ENCODE measurements at places on chromosomes 5 and 9.

DNA sequence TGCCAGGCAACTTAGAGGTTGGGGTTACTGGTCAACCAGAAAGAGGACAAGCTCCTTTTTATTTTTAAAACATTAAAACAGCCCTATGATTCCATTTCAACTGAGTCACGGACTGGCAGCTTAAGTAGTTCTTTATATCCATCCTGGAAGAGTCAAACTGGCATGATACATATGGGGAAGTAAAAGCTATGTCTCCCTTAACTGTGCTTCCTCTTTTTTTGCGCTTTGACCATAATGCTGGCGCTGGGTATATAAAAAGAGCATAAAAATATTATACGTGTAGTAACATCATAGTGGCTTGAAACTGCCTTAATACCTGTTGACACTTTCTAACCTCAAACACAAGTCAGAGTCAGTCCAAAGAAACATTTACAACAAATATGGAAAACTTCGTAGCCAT is 274.4 kb downstream of the CSNK1G3 start:
- no peak for DNase-seq

DNA sequence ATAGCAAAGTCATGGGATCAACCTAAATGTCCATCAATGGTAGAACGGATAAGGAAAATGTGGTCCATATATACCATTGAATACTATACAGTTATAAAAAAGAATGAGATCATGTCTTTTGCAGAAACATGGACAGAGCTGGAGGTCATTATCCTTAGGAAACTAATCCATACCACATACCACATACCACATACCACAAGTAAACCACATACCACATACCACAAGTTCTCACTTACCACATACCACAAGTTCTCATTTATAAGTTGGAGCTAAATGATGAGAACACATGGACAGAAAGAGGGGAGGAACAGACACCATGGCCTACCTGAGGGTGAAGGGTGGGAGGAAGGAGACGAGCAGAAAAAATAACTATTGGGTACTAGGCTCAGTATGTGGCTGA is 154.6 kb upstream of the GHR start:
- DNase-seq: no peak

DNA sequence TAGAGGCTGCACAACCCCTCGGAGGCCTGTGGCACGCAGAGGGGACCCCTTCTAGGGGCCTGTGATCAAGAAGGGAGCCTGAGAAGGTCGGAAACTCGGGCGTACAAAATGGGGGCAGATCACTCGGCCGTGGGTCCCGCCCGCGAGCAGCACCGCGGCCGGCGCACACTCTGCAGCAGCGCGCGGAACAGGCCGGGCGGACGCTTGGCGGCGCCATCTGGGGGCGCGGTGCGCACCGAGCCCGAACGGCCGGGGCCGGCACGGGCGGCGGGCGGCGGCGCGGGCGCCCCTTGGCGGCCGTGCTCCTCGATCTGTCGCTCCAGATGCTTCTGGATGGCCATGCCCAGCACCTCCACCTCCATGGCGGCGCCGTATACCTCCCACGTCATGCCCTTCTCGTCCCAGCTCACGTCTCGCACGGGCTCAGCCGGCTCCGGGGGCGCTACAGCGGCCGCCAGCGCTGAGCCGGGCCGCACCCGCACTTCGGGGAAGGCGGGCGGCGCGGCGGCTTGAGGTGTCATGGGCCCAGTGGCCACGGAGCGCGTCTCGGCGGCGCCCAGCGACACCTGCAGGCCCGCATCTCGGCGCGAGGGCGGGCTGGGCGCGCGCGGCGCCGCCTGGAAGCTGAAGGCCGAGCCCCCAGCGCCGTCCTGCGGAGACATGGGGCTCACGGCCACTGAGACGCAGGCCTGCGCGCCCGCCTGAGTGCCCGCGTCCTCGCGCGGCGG is 13.1 kb downstream of the GPRIN1 start:
- DNase-seq: peak; percentile 74

GRCh38 chr5:149503006-149503405 is 48.2 kb downstream of the CSNK1A1 start:
- no peak for DNase-seq

DNA sequence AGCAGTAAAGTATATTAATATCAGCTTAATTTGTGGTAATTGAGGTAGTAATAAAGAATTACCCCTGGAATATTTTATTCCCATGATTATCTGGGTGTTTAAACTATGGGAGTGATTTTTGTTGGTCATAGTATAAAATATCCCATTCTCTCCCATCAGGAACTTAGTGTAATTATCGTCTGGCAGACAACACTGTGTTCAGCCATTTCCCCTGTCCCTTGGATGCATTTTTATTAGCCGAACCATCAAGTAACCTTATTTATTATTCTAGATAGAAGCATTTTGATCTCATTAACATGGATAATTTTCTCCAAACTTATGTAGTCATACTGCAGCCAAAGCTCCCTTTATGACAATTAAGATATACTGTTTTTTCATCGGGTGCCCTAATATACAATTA is 320.8 kb downstream of the MAT2B start:
- no peak for DNase-seq

GRCh38 chr9:134644725-134645606 is 3.4 kb downstream of the COL5A1 start:
- no peak for DNase-seq

- no peak for DNase-seq
Measured at GRCh38 chr5:141821430-141821925, 56.7 kb downstream of the PCDH1 start.

DNA sequence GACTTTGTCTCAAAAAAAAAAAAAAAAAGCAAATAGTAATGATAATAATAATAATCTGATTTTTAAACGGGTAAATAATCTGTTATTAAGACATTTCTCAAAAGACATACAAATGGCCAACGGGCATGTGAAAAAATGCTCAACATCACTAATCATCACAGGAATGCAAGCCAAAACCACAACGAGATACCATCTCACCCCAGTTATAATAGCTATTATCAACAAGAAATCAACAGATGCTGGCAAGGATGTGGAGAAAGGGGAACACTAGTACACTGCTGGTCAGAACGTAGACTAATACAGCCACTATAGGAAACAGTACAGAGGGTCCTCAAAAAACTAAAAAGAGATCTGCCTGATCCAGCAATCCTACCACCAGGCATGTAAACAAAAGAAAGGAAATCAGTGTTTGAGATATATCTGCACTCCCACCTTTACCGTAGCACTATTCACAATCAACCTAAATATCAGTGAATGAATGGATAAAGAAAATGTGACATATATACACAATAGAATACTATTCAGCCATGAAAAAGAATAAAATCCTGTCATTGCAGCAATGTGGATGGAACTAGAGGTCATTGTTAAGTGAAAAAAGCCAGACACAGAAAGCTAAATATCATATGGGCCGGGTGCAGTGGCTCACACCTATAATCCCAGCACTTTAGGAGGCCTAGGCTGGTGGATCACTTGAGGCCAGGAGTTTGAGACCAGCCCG is 24.9 kb downstream of the VAV2 start:
- DNase-seq: no peak

GRCh38 chr9:21837501-21837900 is 35.1 kb downstream of the MTAP start:
- no peak for DNase-seq

DNA sequence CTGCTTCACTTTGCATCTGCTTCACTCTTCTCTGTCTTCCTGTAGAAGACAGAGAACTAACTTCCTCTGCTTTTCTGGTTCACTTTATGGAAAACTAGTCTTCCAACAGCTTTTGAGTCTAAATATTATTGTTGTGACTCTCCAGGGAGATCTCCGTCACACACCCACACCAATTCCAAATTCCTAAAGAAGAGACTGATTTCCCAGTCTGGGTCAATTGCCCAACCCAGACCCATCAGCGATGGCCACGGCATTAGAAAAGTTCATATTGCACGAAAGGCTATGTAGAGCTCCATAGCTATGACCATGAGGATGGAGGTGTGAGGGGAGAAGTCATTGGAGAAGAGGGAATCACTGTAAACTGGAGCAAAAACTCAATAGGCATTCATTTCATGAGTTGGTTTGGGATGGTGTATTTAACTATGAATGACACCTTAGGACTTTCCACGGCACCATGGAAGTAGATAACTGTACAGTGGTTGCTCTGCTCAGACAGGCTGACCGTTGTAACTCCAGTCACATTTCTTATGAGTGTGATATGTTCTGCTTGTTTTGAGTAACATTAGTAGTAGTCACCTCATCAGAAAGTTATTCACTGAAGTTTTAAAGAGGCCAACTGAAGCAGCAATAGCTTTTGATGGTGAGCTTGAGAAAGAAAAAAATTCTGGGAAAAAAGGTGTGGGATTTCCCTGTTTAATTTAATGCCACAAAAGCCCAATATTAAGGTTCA is 78.1 kb upstream of the MAMDC2 start:
- no peak for DNase-seq

- no peak for DNase-seq
Measured at GRCh38 chr5:87229780-87230179, 37.9 kb upstream of the RASA1 start.

GRCh38 chr5:57569601-57570000 is 87.0 kb upstream of the ACTBL2 start:
- DNase-seq: no peak

DNA sequence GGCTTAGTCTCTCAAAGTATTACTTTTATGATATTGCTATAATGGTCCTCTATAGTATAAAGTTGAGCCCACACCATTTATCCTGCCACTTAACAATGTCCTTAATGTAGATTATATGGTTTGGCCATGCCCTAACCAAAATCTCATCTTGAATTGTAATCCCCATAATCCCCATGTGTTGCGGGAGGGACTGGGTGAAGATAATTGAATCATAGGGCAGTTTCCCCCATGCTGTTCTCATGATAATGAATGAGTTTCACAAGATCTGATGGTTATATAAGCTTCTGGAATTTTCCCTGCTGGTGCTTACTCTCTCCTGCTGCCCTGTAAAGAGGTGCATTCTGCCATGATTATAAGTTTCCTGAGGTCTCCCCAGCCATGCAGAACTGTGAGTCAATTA is 498.8 kb downstream of the RAB3C start:
- no peak for DNase-seq

- no peak for DNase-seq
Measured at GRCh38 chr9:37300620-37301019, 121.9 kb upstream of the GRHPR start.

- DNase-seq: no peak
Measured at GRCh38 chr5:9094582-9094981, 451.3 kb downstream of the SEMA5A start.

GRCh38 chr9:118364266-118365106 is 660.3 kb downstream of the TLR4 start:
- no peak for DNase-seq

GRCh38 chr9:15697446-15697851 is 144.6 kb downstream of the CCDC171 start:
- no peak for DNase-seq

- no peak for DNase-seq
Measured at GRCh38 chr5:86970361-86970760, 297.3 kb upstream of the RASA1 start.

DNA sequence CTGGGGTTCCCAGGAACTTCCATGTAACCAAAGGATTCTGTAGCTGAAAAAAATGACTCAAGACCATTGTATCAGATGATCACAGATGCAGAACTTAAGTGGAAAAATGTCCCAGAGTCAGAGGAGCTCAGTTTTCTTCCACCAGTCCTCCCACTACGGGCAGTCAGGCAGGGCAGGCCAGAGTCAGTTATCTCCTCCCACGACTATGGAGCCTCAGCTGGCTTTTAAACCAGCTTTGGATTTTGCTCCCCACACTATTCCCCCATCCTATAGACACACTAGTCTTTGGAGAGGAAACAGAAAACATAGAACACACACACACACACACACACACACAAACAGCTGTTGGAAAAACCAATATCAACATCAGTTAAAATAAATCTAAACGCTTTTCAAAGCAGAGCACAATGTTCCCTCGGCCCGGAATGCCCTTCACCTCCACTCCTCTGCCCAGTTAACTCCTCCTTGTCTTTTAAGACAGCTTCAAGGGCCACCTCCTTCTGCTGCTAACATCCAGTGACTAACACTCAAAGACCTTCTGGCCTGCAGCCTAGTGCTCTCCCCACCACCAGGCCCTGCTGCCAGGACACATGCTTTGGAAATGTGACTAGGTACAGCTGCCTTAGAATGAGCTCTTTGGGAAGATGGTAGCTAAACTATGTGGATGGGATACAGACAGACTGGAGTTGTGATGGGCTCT is 56.8 kb downstream of the NIPAL4 start:
- no peak for DNase-seq

DNA sequence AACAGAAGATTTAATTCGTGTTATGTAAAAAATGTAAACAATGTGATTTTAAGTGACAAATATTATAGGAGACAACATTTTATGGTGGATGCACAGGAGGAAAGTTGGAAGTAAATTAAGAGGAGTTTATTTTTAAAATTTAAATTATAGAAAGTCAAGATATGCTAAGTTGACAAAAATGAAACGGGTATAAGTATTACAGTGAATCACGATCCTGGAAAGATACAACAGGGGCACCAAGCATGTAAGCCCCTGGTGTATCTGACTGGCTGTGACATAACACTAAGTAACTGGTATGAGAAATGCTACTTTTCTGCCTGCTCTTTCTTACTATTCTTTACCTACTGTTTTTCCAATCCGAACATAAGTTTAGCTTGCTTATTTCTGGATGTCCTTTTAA is 419.8 kb upstream of the CHD1 start:
- DNase-seq: no peak

- no peak for DNase-seq
Measured at GRCh38 chr5:160626322-160626721, 204.7 kb downstream of the PTTG1 start.

- DNase-seq: no peak
Measured at GRCh38 chr5:109413458-109413857, 3.7 kb upstream of the PJA2 start.

DNA sequence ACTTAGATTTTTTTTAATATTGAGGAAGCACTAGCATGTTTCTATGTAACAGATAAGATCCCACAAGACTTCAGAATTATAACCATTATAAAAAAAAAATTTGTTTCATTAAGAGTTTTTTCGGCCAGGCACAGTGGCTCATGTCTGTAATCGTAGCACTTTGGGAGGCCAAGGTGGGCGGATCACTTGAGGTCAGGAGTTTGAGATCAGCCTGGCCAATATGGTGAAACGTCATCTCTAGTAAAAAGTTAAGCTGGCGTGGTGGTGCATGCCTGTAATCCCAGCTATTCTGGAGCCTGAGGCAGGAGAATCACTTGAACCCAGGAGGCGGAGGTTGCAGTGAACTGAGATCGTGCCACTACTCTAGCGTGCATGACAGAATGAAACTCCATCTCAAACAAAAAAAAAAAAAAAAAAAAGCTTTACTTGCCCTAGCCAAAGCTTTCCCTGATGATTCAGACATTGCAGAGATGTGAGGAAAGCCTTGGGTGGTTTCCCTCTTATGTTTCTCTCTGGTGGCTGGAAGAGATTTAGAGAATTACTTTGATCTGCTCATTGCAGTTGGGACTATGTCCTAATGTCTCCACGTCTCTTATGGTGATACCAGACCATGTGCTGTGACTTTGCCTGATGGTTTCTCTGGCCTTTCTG is 65.4 kb downstream of the EGFLAM start:
- DNase-seq: no peak
